ENCODE measurements at places on chromosomes 1 and 21. TPM values are rescaled to one million over a fixed set of nuclear protein-coding genes. Genes with fewer than 3 reads are reported as not detected.

GRCh38 chr1:223006917-223007648 is 136.0 kb downstream of the TLR5 start:
- no peak for DNase-seq

- peak; percentile 43 for DNase-seq
Observed at GRCh38 chr1:26991310-26992116, 2.0 kb upstream of the TRNP1 start.

ST6GALNAC5 gene
- total RNA-seq, result not detected

DNA sequence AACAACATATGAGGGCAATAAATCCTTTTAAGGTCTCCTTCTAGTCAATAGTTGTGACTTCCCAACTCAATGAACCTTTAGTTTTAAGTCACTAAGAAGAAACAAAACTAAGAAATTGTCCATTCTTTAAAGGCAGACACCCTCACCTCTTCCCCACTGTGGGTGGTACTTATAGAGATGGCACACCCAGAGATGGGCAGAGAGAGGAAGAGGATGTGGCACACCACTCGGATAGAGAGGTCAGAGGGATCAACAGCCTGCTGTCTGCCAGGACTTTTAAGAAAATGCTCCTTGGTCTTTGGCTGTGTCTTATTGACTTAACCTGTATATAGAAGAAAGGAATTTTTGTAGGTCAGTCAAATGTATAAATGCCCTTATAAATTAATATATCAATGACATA is 45.1 kb downstream of the FASLG start:
- no peak for DNase-seq

DNA sequence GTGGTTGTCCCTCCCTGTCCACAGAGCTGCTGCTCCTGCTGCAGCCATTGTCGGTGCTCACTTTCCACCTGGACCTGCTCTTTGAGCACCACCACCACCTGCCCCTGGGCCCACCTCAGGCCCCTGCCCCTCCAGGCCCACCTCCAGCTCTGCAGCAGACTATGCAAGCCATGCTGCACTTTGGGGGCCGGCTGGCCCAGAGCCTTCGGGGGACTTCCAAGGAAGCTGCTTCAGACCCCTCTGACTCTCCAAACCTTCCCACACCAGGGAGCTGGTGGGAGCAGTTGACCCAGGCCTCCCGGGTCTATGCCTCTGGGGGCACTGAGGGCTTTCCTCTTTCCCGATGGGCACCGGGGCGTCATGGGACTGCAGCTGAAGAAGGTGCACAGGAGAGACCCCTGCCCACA is 5.9 kb downstream of the RUSC1 start:
- no peak for DNase-seq

GRCh38 chr1:154664331-154665002 is 56.5 kb upstream of the ADAR start:
- no peak for DNase-seq

DNA sequence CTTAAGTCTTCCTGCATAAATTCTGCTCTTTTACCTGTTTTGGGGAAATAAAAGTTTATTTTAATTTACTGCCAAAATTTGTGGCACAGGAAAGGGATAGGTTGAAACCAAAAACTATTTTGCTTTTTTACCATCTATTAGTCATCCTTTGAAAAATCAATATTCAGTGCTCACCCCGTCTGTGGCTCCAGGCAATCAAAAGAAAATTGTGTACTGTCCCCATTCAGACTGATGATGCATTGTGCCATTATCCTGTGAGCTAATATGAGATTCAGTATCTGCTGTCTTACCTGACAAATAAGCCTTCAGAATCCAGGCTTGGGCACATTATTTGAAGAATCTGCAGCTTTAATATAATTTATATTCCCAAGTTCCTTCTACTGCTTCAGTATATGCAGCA is 650.7 kb downstream of the KIF26B start:
- DNase-seq, result no peak

- no peak for DNase-seq
Observed at GRCh38 chr1:221099747-221100595, 220.7 kb downstream of the HLX start.

GRCh38 chr1:84758476-84758875 is 68.2 kb upstream of the SSX2IP start:
- DNase-seq, result no peak

DNA sequence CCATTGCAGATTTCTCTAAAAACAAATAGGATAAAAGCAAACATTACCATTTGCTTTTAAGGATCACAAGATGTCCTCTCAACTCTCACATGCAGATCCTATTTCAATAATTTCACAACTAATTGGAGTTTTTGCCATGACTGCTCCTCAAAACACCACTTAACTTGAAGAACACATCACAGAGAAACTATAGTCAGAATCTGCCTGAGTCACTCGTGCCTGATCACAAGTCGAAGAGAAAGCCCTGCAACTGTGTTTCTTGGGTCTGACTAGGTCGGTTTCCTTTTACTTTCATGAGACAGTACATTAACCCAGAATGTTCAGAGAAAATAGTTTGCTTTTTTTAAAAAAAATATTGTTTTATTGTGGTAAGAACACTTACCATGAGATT is 46.3 kb upstream of the SMYD2 start:
- DNase-seq, result no peak

GRCh38 chr21:42681296-42682206 is 28.1 kb downstream of the PDE9A start:
- peak; percentile 46 for DNase-seq

POGK gene
- total RNA-seq, result 43.0 TPM

ETV3 gene
- total RNA-seq, result 32.4 TPM

RIPK4 gene
- 0.24 TPM for total RNA-seq

- DNase-seq, result no peak
Observed at GRCh38 chr1:234696148-234696576, 86.2 kb upstream of the IRF2BP2 start.
